ENCODE measurements at places on chromosomes 5 and 9. TPM values are rescaled to one million over a fixed set of nuclear protein-coding genes. Genes with fewer than 3 reads are reported as not detected.

SYNPO gene
- 28.1 TPM for total RNA-seq

NDOR1 gene
- total RNA-seq = 39.2 TPM

GRCh38 chr5:41246376-41246775 lies 33.0 kb upstream of the C6 start:
- H3K4me1 ChIP-seq = no peaks in the 10 kb centered on the region
- DNase-seq = no peak
- no peak overlapping the region for H3K27ac ChIP-seq

DNA sequence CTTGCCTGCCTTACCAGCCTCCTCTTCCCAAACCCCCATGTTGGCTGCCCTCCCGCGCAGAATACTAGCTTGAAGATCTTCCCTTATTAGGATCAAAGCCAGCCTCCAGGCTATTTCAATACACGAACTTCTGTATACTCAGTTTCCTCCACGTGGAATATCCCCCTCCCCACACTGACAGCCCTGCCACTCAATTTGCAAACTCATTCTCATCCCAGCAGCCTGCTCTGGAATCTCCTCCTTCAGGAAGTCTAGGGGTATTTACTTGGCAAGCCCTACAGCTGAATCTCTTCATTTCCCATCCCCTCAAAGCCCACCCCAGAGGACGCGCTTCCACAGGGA lies 157.0 kb upstream of the SMIM23 start:
- H3K4me1 ChIP-seq = no peaks in the 10 kb centered on the region
- no peak overlapping the region for H3K4me3 ChIP-seq
- DNase-seq = no peak
- no peaks in the 10 kb centered on the region for H3K36me3 ChIP-seq
- no peaks in the 10 kb centered on the region for H3K27me3 ChIP-seq

GRCh38 chr5:58890701-58891085 lies 307.8 kb downstream of the RAB3C start:
- DNase-seq = no peak
- no peak overlapping the region for H3K27ac ChIP-seq
- no peaks in the 10 kb centered on the region for H3K27me3 ChIP-seq

- H3K36me3 ChIP-seq = no peaks in the 10 kb centered on the region
- no peaks in the 10 kb centered on the region for H3K27me3 ChIP-seq
- DNase-seq = no peak
- no peaks in the 10 kb centered on the region for H3K4me1 ChIP-seq
- H3K27ac ChIP-seq = no peak overlapping the region
Measured at GRCh38 chr5:175347027-175347426, 97.0 kb downstream of the DRD1 start.

DNA sequence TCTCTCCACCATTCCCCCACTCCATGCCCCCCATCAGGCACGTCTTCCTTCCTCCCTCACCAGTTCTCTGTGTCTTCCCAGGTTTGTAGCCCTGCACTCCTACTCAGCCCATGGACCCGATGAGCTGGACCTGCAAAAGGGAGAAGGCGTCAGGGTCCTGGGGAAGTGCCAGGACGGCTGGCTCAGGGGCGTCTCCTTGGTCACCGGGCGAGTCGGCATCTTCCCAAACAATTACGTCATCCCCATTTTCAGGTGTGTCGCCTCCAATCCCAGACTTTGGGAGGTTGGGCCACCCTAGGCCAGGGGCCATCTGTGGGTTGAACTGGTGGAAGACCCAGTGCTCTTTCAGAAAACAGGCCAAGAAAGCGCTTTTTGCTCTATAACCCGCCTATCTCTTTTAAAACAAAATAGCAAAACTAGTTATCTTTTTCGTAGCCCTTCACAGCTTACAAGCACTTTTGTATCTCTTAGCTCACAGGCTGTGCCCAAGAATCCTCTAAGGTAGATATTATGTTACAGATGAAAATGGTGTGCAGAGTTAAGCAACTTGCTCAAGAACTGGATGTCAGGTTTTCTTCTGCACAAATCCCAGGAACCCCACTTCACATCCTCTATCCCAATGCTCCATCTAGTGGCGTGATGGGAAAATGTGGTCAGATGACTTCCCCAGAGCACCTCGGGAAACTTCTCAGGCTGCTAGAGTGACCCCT lies 56.2 kb downstream of the PLAC8L1 start:
- no peaks in the 10 kb centered on the region for H3K27me3 ChIP-seq
- no peak for DNase-seq
- no peak overlapping the region for H3K27ac ChIP-seq
- H3K4me3 ChIP-seq = no peak overlapping the region

DNA sequence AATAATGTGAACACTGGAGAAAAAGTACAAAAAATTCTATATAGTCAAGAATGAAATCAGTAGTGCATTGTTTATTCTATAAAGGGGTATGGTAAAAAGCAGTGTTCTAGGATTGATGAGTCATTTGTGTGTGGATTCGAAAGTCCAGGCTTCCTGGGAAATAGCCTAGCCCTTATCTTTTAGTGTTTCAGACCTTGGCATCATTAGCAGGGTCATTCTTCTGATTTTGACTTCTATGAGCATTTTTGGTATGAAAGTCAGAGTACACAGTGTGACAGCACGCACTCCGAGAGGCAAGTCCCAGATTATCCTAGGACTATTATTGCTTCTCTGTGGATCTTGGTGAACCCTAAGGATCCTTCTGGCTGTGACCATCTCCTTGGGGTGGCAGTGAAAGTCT lies 16.9 kb downstream of the PCSK5 start:
- H3K4me1 ChIP-seq = no peaks in the 10 kb centered on the region
- H3K27me3 ChIP-seq = no peaks in the 10 kb centered on the region
- H3K4me3 ChIP-seq = peak overlapping the region; percentile 6
- no peak for DNase-seq

- H3K27ac ChIP-seq = no peak overlapping the region
- H3K27me3 ChIP-seq = no peaks in the 10 kb centered on the region
- no peak overlapping the region for H3K4me3 ChIP-seq
- H3K4me1 ChIP-seq = no peaks in the 10 kb centered on the region
- DNase-seq = no peak
Measured at GRCh38 chr9:111876179-111876578, 20.4 kb upstream of the UGCG start.

- H3K4me1 ChIP-seq = no peaks in the 10 kb centered on the region
- H3K4me3 ChIP-seq = no peak overlapping the region
- no peaks in the 10 kb centered on the region for H3K27me3 ChIP-seq
- H3K36me3 ChIP-seq = no peaks in the 10 kb centered on the region
Measured at GRCh38 chr5:78568676-78569075, 79.9 kb downstream of the LHFPL2 start.

All from Peyer's patch (tissue), 4 donors.